ENCODE measurements at places on chromosomes 7 and 10.

- DNase-seq, result no peak
Observed at GRCh38 chr10:106226828-106227227, 937.7 kb downstream of the SORCS1 start.

GRCh38 chr10:128541926-128542475 lies 415.8 kb upstream of the MKI67 start:
- no peak for DNase-seq

DNA sequence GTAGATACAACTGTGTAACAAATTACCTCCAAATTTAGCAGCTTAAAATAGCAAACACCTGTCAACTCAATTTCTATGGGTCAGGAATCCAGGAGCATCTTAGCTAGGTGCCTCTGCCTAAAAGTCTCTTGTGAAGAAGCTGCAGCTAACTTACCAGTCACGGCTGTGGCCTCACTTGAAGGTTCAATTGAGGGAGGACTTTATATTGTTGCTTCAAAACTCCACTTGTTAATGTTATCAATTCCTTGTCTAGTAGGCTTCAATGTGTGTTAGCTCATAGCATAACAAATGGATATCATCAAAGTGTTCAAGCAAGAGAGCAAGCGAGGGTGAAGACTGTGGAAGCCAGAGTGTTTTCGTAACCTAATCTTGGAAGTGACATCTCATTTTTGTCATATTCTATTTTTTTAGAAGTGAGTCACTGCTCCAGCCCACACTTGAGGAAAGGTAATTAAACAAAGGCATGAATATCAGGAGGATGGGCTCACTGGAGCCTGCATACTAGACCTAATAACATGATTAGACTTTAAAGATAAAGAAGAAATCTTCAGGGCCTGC lies 172.9 kb downstream of the SPAG6 start:
- no peak for DNase-seq

- DNase-seq, result no peak
Observed at GRCh38 chr7:54888067-54888733, 129.2 kb upstream of the SEC61G start.

DNA sequence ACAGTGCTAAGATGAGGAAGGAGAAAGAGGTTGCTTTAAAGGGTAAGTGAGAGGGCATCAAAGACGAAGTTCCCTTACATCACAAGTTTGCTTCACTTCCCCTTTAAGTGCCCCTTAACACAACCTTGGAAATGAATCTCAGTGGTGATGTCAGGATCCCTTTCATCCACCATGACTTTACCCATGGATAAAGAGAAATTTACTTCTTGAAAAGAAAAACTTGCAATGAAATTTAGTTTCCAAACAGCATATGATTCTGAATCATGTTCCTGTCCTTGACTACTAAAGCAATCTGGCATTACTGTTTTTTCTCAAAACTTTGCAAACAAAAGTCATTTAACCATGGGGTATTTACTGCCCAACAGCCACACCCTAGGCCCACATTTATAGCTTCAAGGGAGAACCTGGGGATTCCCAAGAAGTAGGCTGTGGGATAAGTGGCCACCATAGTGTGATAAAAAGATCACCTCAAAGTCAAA lies 135.9 kb downstream of the ITGB8 start:
- DNase-seq, result no peak

DNA sequence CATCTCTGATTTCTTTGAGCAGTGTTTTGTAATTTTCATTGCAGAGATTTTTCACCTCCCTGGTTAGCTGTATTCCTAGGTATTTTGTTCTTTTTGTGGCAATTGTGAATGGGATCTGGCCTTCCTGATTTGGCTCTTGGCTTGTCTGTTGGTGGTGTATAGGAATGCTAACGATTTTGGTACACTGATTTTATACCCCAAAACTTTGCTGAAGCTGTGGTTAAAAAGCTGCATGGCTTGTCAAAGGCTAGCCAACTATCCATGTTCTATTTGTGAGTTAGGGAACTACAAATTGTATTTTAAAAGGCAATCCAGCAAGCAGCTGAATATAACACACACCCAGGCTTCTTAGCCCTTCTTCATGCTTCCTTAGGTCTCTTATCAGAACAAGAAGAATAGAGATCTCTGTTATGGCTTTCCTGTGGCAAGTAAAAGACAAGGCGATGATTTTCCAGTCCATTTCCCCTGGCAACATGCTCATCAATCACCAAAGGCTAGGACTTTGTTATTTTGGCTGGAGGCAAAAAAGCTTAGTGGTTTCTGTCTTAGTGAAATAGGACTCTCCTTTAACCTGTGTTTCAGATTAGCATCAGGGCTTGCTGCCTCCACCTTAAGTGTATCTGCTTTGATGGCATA lies 77.5 kb downstream of the CDK6 start:
- no peak for DNase-seq

- no peak for DNase-seq
Observed at GRCh38 chr7:81534996-81535395, 234.9 kb downstream of the HGF start.

DNA sequence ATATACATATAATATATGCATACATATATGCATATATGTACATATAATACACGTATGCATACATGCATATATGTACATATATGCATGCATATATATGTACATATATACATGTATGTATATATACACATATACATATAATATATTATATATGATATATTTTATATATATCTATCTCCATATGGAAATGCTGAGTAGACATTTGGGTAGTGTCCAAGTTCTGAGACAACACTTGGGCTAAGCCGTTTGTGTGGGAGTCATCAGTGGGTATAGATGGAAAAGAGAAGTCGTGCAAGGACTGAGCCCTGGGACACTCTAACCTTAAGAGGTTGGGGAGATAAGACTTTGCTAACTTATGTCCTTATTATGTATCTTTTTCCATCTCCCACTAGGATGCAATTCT lies 165.2 kb upstream of the PODXL start:
- no peak for DNase-seq

- DNase-seq, result peak; percentile 65
Observed at GRCh38 chr10:58264780-58265179, 2.9 kb downstream of the IPMK start.

DNA sequence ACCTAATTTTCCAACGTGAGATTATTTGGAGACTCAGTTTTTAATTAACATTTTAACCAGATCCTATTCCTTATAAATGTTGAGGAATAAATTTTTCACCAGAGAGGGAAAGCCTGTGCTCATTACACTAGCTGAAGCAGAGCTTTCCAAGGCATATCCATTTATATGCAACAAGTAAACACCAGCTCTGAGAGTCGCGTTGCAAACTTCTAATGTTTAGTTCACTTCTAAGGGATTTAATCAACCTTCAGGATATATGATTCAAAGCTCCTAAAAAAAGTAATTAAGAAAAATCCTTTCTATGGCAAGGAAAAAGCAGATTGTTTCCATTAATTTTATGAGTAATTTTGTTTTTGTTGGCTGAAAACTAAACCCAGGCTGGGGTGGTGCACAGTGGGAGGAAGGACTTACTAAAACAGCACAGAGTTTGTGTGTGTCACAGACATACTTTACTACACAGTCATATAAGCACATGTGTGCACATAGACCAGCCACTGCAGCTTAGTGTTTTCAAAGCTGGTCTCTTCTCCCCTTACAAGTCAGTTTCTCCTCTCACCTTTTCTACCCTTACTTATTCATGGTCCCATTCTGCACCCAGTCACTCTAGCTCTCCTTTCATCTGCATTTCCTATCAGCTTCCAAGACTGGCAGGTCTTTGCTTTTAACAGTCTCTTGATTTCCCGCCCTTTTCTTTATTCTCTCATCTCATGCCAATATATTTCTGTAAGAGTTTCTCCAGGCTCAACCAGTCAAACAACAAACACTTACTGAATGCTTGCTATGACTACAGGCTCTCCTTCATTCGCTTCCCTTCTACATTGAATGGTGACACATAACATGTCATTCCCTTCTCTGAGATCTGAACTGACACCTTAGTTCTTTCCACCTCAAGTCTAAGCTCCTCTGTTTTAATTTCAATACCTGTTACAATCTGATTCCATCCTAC lies 81.1 kb upstream of the FZD1 start:
- no peak for DNase-seq

GRCh38 chr7:156475666-156476065 lies 164.9 kb upstream of the RNF32 start:
- DNase-seq, result no peak

DNA sequence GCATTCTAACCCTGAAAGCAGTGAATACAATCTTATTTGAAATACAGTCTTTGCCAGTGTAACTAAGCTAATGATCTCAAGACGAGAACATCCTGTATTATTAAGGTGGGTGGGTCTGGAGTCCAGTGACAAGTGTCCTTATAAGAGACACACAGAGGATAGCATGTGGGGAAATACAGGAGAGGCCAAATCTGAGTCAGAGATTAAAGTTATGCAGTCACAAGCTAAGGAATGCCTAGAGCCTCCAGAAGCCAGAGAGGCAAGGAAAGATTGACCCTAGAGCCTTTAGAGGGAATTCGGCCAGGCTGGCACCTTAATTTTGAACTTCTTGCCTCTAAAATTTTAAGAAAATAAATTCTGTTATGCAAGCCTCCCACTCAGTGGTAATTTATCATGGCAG lies 87.5 kb upstream of the HGF start:
- DNase-seq, result no peak

- DNase-seq, result peak; percentile 61
Observed at GRCh38 chr7:55409482-55410225, 44.5 kb downstream of the LANCL2 start.

- no peak for DNase-seq
Observed at GRCh38 chr10:49081547-49082275, 33.6 kb downstream of the VSTM4 start.

GRCh38 chr7:148173369-148173768 lies 417.2 kb upstream of the C7orf33 start:
- DNase-seq, result no peak

GRCh38 chr10:21899736-21900135 lies 103.8 kb downstream of the DNAJC1 start:
- DNase-seq, result no peak

DNA sequence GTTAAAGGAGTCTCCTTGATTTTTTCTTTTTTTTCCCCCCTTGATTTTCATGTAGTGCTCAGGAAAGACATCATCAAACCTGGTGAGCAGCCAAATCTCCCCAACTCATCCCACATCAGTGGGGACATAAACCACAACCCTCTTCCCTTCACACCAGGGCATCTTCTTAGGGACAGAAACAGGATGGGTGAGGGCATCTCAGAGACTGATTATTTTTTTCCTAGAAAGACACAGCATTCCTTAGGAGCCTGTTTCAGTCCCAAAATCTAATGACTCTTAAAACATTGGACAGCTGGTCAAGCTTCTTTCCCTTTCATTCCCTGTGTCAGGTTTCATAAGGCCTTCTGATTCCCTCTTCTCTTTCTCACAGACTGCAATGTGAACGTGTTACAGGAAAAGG lies 31.5 kb upstream of the GSAP start:
- no peak for DNase-seq

- no peak for DNase-seq
Observed at GRCh38 chr10:11906714-11907113, 83.6 kb downstream of the PROSER2 start.

DNA sequence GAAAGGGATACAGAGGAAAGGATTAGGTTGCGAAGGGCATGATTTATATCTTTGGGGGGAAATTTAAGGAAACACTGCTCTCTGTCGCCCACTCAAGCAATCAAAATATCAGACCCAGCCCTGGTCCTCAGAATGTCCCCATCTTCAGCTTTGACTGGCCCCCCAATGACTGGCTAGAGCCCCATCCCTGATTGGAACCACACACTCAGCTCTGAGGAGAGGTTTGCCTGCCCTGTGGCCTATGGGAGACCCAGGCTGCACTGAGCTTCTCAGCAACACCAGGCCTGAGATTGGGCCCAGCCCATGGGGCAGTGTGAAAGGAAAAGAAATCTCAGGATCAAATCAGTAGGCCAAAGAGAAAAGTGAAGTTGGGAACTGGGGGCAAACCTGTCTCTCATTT lies 69.5 kb downstream of the ADCYAP1R1 start:
- no peak for DNase-seq

- DNase-seq, result no peak
Observed at GRCh38 chr10:108048898-108049297, 884.4 kb upstream of the SORCS1 start.

GRCh38 chr10:124719213-124719851 lies 24.8 kb downstream of the FAM53B start:
- peak; percentile 76 for DNase-seq

GRCh38 chr10:47370878-47371277 lies 13.2 kb downstream of the ZNF488 start:
- no peak for DNase-seq

DNA sequence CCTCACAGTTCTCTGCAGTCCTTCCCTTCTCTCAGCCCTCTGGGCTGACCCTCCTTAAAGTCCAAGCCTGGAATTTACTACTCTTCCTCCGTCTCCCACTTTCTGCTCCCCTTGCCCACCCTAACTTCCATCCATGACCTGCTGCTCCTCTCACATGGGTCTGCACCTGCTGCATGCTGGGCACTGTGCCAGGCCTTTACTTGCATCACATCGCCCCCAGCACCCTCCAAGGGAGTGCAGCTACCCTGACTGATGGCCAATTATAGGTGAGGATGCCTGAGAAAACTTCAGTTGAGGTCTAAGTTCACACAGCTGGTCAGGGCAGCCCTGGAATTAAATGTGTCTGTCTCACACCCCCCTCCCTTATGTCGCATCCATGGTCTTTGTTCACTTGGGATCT lies 53.6 kb upstream of the ZPBP start:
- no peak for DNase-seq

GRCh38 chr7:137544453-137545058 lies 201.0 kb upstream of the PTN start:
- no peak for DNase-seq

- peak; percentile 15 for DNase-seq
Observed at GRCh38 chr10:103202319-103202718, 9.2 kb upstream of the NT5C2 start.

DNA sequence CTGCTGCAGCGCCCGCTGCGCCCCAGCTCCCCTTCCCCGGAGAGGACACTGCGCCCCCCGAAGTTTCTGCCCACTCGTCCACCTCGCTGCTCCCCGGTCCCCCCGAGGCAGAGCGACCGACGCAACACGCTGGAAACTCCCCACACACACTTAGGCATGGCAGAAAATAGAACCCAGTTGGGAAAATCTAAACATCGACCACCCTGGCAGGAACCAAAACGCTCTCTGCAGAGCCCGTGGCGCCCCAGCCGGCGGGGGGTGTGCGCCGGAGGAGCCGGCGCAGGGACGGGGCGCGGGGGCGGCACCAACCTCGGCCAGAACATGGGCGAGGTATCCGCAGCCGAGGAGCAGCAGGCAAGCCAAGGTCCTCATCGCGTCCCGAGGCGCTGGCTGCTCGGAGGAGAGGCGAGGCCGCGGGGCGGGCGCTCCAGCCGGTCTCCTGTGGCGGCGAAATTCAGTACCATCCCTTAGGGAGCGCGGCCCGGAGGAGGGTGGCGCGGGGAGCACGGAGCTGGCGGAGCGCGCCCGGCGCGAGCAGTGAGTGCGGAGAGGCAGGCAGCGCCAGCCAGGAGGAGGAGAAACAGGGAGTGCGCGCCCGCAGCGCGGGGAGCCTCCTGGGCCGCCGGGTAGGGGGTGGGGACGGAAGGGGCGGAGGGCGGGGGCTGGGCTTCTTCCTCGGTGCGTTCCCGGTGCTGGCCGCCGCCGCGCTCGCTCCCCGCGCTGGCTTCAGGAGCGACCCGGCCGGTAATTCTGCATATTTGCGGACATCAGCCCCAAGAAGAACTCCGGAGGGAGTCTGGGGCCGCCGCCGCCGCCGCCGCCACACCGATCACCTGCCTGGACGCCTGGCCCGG lies 789 bp downstream of the PDGFA start:
- DNase-seq, result peak; percentile 35

Measured in OCI-M1 (cell line).